ENCODE measurements at places on chromosomes 13 and 19.

GRCh38 chr19:10091895-10092641, 6.0 kb downstream of the SHFL start:
- no peak for DNase-seq

GRCh38 chr13:21043898-21044297, 17.5 kb downstream of the LATS2 start:
- no peak for DNase-seq

- DNase-seq, result no peak
Observed at GRCh38 chr13:107518780-107519179, 696.6 kb downstream of the LIG4 start.

DNA sequence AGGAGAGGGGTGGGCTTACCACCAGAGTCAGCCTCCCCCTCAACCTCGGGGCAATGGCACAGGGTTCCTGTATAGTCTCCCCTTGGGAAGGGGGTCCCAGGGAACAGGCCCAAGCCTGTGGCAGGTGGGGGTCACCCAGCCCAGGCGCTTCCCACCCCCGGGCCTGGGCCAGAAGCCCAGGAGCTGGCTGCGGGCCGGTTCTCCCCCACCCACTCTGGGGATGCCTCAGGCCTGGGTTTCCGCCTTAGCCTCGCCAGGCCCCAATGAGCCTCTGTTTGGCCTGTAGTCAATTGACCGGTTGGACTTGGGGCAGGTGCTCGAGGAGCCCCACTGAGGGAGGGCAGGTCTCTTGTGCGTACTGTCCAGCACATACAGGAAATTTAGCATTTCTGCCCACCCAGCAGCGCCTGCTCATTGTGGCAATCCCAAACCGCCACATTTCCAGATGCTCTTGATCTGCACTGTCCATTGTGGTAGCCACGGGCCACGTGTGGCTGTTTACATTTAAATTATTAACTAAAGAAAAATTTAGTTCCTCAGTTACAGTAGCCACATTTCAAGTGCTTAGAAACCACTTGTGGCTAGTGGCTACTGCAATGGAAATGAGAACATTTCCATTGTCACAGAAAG, 9.9 kb downstream of the LYL1 start:
- DNase-seq, result no peak

DNA sequence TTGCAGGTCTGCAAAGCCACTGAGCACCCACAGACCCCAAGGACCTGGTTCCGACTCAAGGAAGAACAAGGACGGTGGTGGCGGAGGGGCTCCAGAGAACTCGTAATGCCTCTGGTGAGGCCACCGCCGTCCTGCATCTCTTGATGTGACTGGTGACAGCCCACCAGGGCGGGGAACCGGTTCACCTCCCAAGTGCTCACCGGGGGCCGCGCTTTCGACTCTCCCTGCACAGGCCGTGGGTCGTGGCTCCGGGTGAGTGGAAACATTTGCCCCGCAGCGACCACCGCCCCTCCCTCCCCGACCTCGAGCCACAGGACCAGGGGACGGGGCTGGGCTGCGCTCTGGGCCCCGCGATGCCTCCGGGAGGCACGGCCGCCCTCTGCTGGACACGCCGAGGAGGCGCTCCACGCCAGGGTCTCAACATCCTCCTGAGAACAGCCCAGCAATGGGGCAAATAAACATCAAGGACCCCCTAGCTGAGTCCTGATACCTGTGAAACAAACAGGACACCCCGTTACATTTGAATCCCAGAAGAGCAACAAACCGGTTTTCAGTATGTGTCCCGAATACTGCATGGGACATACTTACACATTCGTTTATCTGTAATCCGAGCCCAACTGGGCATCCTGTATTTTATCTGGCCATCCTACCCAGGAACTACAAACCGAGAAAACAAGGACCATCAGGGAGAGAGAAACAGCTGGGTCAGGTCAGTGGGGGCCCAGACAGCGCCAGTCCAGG, 3.9 kb upstream of the PLPP2 start:
- DNase-seq, result no peak

DNA sequence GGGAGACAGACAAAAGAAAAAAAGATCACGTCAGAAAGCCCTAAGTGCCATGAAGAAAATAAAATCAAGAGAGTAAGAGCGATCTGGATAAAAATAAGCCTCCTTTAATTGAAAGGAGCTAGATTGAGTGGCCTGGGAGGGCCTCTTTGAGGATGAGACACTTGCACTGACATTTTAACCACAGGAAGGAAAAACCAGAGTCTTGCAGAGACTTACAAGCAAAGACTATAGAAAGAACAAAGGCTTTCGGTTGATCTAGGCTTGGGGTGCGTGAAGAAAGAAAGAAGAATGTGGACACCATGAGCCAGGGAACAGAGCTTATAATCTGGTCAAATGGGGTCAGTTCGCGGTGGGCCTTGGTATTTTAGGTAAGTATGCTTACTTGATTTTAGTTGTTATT, 342.7 kb downstream of the COG6 start:
- DNase-seq, result no peak
